Right ventricle myocardium superior (tissue), 1 donor: ENCODE measurements at places on chromosomes 2 and 18. TPM values are rescaled to one million over a fixed set of nuclear protein-coding genes. Genes with fewer than 3 reads are reported as not detected.

The CCL20 gene
- total RNA-seq = not detected

- no peak for DNase-seq
Observed at GRCh38 chr2:54773838-54774237, 50.4 kb downstream of the EML6 start.

The DUSP11 gene
- 11.4 TPM for total RNA-seq

The ACMSD gene
- total RNA-seq = not detected

DNA sequence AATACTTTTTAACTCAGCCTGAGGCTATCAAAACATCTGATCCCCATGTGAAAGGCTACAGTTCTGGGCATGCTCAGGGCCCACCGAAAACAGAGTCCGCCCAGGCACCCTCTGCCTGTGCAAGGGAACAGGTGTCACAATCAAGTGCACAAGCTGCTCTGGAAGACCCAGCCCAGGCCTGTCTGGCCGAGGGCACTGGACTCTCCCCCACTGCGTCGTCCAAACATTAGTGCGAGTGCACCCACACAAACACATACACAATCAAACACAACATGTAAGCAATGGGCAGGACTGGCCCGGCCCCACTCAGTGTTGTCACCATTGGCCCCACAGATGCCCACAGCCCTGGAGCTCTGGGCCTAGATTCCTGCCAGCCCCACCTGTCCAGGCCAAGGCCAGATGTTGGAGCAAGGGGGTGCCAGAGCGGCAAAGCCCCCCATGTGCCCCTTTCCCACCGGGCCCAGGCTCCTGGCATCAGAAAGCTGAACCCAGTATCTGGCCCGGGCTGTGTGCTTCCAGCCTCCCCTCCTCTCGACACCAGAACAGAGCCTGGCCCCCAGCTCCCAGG is 617 bp upstream of the ALPG start:
- DNase-seq = no peak

DNA sequence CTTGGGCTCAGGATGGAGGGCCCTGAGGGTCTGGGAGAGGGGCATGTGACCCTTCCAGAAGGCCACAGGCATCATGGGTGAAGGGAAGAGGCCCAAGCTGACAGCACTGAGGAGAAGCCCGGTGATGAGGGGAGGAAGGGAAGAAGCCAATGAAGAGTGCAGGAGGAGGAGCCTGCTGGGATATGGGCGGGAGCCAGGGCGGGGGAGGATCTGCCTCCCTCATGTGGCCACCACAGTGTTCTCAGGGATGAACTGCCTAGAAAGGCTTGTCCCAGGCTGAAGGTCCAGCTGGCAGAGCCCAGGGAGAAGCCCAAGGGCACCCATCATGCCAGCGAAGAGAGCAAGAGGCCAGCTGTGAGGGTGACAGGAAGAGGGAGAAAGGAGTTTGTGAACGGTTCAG is 24.6 kb upstream of the PLB1 start:
- DNase-seq = no peak

- no peak for DNase-seq
Observed at GRCh38 chr2:101546376-101547058, 71.6 kb upstream of the RFX8 start.

- DNase-seq = no peak
Observed at GRCh38 chr18:46133534-46133933, 29.3 kb downstream of the HAUS1 start.

- DNase-seq = no peak
Observed at GRCh38 chr2:106299696-106300095, 105.6 kb upstream of the UXS1 start.

- no peak for DNase-seq
Observed at GRCh38 chr2:40049781-40050180, 270.7 kb upstream of the THUMPD2 start.

- peak; percentile 66 for DNase-seq
Observed at GRCh38 chr2:31138037-31138962, at the start of gene GALNT14. TSS of gene GALNT14 (minus strand) at chr2:31138440. CDS start at chr2:31138086, 354 bp downstream.

The MROH2A gene
- total RNA-seq = not detected

DNA sequence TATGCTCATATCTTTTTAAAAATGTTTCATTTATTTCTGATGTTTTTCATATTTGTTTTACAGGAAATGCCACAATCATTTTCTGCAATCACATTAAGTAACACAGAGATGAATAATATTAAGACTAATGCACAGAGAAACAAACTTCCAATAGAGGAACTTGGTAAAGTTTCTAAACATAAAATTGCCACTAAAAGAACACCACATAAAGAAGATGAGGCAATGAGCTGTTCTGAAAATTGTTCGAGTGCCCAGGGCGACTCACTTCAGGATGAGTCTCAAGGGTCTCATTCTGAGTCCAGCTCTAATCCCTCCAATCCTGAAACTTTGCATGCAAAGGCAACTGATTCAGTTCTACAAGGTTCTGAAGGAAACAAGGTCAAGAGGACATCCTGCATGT is 70.4 kb downstream of the APLF start:
- no peak for DNase-seq

The C2orf66 gene
- total RNA-seq = not detected

GRCh38 chr2:200369886-200370285 is 63.4 kb downstream of the SPATS2L start:
- DNase-seq = no peak

DNA sequence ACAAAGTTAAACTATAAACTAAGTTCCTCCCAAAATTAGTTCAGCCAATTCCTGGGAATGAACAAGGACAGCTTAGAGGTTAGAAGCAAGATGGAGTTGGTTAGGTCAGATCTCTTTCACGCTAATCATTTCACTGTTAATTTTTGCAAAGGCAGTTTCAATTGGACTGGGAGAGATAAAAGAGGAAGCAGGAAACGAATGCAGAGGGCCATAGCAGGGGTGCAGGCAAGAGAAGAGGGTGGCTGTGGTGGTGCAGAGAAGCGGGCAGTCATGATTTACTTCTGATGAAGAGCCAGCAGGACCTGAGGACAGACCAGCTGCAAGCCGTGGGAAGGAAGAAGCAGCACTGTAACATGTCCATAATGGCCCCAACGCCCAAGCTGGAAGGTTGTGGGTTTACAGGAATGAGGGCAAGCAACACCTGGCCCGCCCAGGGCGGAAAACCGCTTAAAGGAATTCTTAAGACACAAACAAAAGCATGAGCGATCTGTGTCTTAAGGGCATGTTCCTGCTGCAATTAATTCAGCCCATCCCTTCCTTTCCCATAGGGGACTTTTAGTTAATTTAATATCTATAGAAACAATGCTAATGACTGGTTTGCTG is 4.1 kb upstream of the RMP24 start:
- DNase-seq = no peak

GRCh38 chr2:37526323-37526722 is 145.1 kb downstream of the CDC42EP3 start:
- no peak for DNase-seq
